ENCODE measurements at places on chromosomes 2 and 18.
A peak's percentile ranks its signal among the peaks of the same experiment; 100 is the strongest.

GRCh38 chr2:26652361-26653041, 11.3 kb upstream of the CIB4 start:
- peak; percentile 7 for DNase-seq

- no peak for DNase-seq
Observed at GRCh38 chr2:209076151-209076550, 347.7 kb upstream of the MAP2 start.

GRCh38 chr2:8551622-8552074, 130.2 kb upstream of the ID2 start:
- no peak for DNase-seq

DNA sequence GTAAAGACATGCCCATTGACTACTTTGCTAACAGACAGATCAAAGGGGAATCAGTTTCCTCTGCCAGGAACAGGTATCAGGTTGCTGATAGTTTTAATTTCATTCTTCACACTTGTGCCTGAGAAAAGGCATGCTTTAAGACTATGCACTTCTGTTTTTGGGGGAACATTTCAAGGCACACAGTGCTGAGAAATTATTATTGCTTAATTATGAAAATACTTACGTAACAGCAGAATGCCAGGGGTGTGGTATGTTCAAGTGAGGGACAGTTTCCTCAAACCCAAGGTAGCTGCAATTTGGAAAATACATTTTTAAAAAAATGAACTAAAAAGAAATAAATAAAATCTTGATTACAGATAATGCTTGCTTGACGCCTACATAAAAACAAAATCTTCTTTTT, 1746.1 kb upstream of the PIK3C3 start:
- DNase-seq, result no peak

GRCh38 chr2:24304098-24304497, 56.2 kb downstream of the ITSN2 start:
- peak; percentile 37 for DNase-seq

- no peak for DNase-seq
Observed at GRCh38 chr2:102241616-102242305, 54.9 kb downstream of the IL1RL2 start.

GRCh38 chr18:6249170-6249569, 165.5 kb downstream of the L3MBTL4 start:
- DNase-seq, result no peak

DNA sequence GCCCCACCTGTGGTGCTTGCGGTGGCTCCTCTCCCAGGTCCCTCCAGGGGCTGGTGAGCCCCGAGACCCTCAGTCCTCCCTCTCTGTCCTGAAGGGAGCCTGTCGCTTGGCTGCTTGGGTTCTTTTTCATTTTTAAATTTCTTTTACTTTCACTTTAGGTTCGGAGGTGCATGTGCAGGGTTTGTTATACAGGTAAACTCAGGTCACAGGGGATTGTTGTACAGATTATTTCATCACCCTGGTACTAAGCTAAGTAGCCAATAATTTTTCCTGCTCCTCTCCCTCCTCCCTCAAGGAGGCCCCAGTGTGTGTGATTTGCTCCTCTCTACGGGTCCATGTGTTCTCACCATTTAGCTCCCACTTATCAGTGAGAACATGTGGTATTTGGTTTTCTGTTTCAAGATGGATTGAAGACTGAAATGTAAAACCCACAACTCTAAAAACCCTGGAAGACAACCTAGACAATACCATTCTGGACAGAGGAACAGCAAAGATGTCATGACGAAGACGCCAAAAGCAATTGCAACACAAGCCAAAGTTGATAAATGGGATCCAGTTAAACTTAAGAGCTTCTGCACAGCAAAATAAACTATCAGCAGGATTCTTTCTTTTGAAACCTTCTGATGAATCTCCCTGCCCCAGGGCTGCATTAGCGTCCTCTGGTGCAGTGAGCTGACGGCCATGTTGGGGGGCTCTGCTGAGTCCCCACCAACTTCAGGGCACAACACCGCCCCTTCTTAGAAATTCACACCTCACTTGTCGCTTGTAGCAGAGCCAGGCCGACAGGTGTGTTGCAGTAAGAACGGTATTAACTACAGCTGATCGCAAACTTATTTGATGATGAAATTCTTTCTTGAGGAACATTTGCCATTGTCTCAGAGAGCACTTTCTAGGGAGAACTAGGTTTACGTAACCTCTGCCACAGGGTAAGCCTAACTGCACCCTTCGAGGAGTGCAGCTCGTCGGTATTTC, 135.3 kb downstream of the ZNF236 start:
- no peak for DNase-seq

DNA sequence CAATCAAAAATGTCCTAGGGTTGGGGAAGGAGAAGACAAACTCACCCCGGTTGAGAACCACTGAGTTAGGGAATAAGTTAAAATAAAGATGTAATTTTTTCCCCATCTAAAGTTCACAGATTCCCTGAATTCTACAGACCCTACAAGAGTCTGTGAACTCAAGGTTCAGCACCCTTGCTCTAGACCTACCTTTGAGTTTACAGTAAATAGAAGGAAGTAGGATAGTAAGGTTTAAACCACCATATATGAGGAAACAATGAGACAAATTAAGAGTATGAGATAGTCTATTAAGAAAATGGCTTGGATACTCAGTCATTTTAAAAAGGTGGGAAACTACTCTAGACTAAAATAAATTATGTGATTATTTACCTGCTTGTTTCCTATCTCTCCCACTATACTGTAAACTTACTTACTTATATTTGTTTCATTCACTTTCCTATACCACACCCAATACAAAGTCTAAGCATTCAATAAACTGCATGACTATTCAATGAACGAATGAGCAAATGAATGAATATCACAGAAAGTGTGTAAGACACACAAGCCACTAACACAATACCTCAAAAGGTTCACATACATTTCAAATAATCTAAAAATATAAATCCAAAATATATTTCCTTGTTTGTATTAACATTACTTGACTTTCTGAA, 13.4 kb downstream of the VPS54 start:
- no peak for DNase-seq

- no peak for DNase-seq
Observed at GRCh38 chr2:187876554-187876953, 322.3 kb upstream of the TFPI start.

- no peak for DNase-seq
Observed at GRCh38 chr2:152251211-152251610, 75.6 kb upstream of the STAM2 start.

DNA sequence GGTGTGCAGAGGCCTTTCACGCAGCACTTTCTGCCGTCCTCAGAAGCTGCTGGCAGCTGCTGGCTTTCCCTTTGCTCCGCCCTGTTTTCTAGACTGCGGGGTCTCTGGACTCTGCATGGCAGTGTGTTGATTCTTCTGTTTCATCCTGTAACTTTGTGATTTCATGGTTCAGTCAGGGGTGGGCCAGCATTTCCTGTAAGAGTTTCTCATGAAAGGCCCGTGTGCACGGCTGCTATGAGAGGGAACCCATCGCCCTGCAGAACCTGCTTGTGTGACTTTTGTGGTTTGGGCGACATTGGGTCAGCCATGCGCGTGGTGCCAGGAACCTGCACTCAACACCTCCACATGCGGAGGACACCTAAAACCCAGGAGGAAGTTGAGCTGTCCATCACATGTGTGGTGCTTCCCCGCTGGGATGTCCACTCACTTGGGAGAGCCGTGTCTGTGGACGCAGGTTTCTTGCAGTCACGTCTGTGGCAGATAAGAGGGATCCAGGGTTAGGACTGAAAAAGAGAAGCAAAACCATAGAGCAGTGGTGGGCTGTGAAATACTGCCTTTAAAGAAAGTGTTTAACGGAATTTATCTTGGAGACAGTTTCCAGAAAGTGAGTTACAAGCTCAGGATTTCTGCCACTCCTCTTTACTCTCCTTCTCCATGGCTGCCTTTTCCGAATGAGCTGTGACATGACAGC, 167.3 kb upstream of the ALKAL2 start:
- no peak for DNase-seq

DNA sequence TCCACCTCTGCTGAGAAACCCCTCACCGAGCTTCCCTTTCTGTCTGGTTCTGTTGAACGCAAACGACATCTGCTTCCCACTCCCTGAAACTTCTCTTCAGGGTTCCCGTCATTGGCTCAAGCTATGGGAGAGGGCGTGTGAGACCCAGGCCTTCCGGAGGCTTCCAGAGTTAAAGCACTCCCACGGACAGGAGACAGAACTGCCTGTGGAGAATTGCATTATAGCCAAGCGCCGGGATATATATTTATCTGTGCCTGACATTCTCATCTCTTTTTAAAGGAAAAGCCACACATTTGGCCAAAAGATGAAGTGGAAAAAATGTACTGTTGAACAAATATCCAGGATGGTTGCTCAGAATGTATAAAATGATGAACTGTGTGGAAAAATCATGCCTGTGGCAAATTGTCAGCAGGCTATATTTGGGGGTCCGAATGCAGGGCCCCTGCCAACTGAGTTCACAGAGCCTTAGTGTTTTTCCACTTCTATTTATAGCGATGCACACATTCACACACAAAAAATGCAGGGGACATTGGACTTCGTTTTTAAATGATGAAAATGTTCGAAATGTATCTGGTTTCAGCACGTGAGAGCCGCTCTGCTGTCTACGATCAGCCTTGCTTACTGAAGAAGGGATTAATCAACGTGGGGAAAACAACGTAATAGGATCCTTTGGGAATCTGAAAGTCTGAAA, 59.5 kb downstream of the E2F6 start:
- peak; percentile 59 for DNase-seq

DNA sequence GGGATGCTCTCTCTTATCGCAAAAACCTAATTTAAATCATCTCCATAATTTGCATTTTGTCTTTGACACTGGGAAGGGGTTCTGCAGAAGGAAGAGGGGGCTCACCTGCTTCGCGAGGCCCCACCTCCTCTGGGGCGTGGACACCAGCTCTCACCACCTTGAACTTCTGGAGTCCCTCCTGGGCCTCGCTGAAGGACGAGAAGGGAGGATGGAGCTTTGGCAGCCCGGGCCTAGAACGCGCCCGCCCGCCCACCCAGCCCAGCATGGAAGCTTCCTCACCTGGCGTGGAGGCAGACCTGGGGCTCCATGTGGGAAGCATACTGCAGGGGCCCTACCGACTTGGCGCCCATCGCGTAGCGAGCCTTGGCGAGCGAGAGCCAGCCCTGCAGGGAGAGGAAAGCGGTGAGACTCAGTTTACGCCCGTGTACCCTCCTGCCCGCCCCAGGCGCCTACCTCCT, 1.1 kb upstream of the IMP4 start:
- no peak for DNase-seq

- DNase-seq, result peak; percentile 23
Observed at GRCh38 chr2:132901661-132902060, 231.7 kb upstream of the LYPD1 start.

GRCh38 chr2:174076040-174076439, 110.9 kb upstream of the SP3 start:
- no peak for DNase-seq

DNA sequence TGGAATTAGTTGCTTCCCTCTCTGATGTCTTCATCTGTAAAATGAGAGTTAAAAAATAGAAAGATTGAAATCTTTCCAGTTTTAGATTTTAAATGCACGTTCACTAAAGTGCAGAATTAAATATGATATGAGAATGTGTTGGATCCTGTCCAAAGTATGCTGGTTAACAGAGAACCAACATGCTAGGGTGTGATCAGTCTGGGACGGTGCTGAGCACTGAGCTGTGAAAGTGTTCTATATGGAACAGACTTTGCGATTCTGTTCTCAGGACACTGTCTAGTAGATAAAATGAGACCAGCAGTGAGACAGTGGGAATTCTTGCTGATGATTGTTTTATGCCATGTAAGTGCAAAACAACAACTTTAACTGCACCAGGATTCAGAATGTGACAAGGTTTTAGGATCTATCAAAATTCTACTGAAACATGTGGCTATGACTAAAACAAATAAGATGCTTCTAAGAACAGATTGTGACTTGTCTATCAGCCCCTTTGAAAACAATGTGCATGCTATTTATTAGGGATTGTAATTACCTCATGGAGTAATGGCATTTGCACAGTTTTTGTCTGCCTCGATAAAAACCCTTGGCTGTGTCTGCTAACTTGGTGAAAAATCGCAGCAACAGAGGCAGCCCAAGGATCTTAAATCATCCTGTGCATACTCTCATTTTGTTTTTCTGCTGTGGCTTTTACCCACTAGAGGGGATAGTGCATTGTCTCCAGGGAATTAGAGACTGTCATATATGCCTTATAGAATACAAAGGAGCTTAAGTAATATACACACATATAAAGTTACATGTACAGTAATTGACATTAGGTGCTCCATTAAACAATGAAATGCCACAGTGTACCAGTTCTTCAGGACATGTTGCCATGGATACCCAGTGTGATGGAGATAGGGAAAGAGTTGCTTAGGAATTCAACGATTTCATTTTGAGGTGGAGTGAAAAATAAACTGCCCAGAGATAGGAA, 55.1 kb downstream of the MAP3K20 start:
- no peak for DNase-seq

DNA sequence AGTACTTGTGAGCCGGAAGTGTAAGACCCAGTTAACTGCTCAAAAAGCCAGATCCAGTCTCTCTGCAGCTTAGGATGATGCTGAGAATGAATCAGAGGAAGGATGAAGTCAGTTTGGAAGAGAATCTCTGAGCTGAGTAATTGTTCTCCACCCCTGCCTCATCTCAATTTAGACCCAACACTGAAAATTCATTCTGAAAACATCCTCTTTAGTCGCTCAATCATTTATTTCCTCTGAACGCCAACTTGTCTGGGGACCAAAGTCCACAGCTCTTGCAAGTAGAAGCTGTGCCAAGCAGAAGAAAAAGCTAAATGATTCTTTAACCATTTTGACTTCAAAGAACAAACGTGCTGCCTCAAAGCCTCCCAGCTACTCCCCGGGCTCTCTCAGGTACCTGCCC, 177.1 kb upstream of the KLHL29 start:
- no peak for DNase-seq

DNA sequence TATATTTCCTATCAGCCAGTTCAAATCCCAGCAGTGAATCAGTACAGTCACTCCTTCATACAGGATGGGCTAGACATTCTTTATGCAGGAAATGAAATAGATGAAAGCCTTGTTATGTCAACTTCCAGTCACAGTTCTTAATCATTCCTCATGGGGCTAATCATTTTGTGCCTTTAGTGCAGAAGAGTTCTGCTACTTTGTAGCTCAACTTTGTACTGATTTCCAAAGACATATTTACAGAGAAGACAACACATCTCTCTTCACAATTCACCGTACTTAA, 593.9 kb upstream of the NETO1 start:
- no peak for DNase-seq

DNA sequence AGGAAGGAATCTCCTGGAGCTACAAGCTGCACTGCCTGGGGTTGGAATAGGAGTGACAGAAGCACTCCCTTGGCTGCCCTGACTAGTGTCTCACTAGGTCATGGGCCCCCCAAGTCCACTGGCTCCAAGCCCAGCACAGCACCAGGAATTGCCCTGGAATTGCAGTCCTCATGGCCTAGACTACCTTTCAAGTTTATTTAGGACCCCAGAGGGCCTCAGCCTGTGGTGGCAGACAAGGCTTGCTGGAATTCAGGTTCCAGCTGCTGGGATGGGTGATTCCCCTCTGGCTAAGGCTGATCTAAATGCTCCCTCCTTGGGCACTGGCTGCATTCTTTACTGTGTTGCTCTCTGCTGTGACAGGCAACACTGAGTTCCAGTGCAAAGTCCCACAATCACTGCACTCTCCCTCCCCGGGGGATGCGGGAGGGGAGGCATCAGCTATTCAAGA, 14.0 kb downstream of the STRADB start:
- no peak for DNase-seq

Data from fibroblast of skin of left quadriceps (primary cell).